CD4-positive, CD25-positive, alpha-beta regulatory T cell (primary cell): ENCODE measurements at places on chromosomes 2 and 18.

DNA sequence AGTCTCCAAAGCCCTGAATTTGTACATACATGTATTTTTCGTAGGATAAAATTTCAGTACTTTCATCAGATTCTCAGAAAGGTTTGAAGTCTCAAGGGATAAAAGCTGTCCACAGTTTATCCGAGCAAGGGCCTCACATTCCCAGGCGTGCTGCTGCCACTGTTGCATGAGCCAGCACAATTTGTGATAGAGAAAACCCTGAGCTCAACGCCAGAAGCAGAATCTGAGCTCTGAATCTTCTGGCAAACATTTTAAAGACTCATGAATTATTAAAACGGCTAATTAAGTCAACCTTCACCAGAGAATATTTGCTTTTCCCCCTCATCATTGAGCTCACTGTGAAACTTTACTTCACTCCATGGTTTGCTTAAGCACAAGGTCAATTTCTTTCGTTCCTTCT is 38.5 kb upstream of the STPG4 start:
- DNase-seq, result no peak

- DNase-seq, result no peak
These were observed 158.6 kb downstream of the PIK3C3 start for GRCh38 chr18:42113529-42114191.

DNA sequence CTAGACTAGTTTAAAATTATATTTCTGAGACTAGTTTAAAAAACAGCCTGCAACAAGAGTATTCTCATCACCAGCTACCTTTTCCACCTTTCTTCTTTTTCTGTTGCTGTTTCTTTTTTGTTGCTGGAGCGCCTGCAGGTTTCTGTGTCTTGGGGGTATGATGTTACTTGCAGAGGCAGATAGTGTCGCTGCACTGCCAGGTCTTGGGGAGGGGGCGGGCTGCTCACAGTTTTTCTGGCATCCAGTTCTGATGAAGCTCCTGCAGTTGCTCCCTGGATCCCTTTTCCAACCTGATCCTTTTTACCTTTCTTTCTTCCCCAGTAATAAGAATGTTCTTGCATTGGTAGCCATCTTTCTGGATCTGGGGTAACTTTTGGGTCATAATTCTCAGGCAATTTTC is 8.0 kb upstream of the C18orf32 start:
- DNase-seq, result no peak

- DNase-seq, result no peak
These were observed 174.2 kb downstream of the SOCS6 start for GRCh38 chr18:70463085-70463484.

DNA sequence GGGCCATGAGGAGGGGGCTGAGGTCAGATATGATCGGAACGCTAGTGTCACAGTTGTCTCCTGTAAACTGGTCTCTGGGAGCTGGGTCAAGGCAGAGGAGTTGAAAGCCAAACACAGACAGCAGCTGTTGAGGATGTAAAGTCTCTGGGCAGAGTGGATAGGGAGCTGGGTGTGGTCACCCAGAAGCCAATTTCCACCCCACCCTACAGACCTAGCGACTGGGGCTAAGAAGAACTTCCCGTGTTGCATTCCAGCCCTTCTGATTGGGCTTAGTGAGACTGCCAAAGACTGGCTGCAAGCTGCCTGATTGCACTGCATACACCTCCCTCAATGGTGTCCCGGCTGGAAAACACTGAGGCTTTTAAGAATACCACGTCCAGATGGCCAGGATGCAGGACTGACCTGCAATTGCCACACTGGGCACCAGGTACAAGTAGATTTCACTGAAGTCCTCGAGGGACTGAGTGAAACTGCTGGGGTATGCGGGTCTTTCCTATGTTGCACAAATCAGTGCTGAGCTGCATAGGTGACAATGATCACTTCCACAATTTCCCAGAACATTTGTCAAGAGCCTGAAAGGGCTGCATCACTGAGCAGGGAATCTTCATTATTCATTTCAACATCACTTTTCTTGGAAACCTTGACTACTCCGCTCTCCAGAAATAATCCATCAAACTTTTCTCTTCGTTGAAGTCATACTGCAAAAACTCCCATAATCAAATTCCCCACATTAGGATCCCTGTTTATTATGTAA is 43.1 kb upstream of the EML4 start:
- no peak for DNase-seq
